ENCODE measurements at places on chromosomes 5 and 9.

- no peak for DNase-seq
Observed at GRCh38 chr5:93289942-93290341, 291.1 kb downstream of the NR2F1-AS1 start.

GRCh38 chr9:130443840-130444492 is 795 bp upstream of the ASS1 start:
- no peak for DNase-seq

- no peak for DNase-seq
Observed at GRCh38 chr9:134642385-134643181, 980 bp downstream of the COL5A1 start.

GRCh38 chr9:33651125-33651524 is 127.1 kb downstream of the ANKRD18B start:
- no peak for DNase-seq

- DNase-seq: no peak
Observed at GRCh38 chr9:121776739-121777637, 125.6 kb downstream of the DAB2IP start.

DNA sequence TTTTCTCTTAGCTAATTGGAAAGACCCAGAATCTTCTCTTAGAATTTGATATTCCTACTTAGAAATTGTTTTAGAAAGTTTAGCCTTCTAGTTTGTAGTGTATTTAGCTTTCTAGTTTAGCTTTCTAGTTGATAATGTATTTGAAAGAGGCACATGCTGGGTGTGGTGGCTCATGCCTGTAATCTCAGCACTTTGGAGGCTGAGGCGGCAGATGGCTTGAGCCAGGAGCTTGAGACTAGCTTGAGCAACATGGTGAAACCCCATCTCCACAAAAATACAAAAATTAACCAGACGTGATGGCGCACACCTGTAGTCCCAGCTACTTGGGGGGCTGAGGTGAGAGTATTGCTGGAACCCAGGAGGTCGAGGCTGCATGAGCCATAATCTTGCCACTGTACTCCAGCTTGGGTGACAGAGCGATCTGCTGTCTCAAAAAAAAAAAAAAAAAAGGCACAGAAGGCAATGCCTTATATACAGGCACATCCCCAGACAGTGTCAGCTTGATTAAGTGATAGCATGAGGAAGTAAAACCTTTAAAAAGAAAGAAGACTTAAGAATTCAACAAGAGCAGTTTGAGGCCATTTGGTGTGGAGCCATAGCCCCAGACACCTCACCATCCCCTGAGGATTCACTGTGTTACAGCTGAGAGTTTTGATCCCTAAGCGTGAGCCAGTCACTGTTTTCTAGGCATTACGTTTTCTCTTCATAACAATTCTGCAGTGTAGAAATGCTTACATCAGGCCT is 34.6 kb downstream of the ZSWIM6 start:
- DNase-seq: no peak

GRCh38 chr9:87140605-87141109 is 193.4 kb upstream of the GAS1 start:
- DNase-seq: no peak

GRCh38 chr5:96113170-96113939 is 151.7 kb upstream of the ELL2 start:
- no peak for DNase-seq

DNA sequence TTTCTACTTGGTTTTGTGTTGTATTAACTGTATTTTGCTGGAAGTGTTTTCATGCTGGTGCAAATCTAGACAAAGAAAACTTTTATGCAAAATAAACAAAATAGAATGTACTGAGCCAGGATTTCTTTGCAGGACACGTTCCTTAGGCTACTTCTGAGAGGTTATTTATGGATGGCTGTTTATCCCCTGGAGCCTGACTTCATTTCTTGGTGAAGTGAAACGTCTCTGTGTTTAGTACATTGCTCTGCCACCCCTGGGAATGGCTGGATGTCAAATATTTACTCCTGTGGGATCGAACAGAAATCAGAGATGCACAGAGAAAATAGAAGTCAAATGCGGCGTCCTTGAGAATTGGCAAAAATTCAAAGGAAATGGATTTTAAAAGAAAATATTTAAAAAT is 327.1 kb upstream of the MPDZ start:
- no peak for DNase-seq

GRCh38 chr5:176334031-176334770 is 27.4 kb downstream of the KIAA1191 start:
- no peak for DNase-seq

- DNase-seq: no peak
Observed at GRCh38 chr5:135032695-135032998, 1.4 kb downstream of the PITX1 start.

GRCh38 chr9:86978922-86979474 is 31.7 kb upstream of the GAS1 start:
- no peak for DNase-seq

- DNase-seq: no peak
Observed at GRCh38 chr5:142780871-142781270, 10.7 kb downstream of the ARHGAP26 start.

DNA sequence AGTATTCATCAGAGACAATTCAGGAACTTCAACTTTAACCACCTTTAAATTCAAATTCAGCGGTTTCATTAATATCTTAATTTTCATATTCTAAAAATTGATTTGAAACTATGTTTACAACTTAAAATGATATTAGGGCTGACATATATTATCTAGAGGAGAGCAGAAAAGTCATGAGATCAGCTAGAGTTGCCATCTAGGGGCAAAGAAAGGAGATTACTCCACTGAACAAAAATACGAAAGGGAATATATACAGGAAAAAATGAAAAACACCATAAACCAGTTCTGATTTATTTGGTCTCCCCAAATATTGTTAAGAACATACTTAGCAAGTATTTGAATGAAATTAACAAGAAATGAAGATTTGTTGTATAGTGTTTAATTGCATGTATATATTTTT is 946.3 kb downstream of the DTWD2 start:
- no peak for DNase-seq

- no peak for DNase-seq
Observed at GRCh38 chr5:93777620-93778019, 36.2 kb upstream of the POU5F2 start.

- peak; percentile 35 for DNase-seq
Observed at GRCh38 chr5:317086-317811, 4.3 kb upstream of the AHRR start.

- DNase-seq: no peak
Observed at GRCh38 chr9:78468231-78468630, 171.3 kb downstream of the PSAT1 start.
